Activated naive CD4-positive, alpha-beta T cell treated with anti-CD3 and anti-CD28 coated beads, Interleukin-2, amount 10 ng/mL, durations not matched to agents 7 days and 5 days (primary cell): ENCODE measurements at places on chromosomes 7 and 10.

DNA sequence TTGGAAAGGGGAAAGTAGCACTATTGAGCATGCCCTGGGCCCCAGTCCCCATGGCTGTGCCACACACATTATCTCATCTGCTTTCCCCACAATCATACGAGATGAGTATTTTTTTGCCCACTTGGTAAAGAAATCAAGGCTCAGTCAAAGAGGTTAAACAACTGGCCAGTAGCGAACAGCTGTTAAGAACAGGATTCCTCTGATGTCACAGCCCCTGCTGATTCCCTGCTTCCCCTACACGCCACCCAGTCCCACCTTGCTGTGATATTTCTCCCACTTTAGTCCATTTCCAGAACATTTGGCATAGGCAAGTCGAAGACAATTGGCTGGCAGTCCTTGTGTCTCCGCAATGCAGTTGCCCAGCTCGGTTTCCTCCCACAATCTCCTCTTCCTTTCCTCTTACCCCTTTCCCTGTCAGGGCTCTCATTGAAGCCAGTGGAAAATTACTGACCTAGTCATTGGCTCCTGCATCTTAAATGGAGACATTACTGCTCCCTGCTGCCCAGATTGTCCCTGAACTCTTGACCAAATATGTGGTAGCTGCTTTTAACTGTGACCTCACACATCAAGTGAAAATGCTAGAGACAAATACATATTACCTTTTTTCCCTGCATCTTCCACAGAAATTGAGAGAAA lies 56.5 kb upstream of the EEPD1 start:
- no peak for DNase-seq

DNA sequence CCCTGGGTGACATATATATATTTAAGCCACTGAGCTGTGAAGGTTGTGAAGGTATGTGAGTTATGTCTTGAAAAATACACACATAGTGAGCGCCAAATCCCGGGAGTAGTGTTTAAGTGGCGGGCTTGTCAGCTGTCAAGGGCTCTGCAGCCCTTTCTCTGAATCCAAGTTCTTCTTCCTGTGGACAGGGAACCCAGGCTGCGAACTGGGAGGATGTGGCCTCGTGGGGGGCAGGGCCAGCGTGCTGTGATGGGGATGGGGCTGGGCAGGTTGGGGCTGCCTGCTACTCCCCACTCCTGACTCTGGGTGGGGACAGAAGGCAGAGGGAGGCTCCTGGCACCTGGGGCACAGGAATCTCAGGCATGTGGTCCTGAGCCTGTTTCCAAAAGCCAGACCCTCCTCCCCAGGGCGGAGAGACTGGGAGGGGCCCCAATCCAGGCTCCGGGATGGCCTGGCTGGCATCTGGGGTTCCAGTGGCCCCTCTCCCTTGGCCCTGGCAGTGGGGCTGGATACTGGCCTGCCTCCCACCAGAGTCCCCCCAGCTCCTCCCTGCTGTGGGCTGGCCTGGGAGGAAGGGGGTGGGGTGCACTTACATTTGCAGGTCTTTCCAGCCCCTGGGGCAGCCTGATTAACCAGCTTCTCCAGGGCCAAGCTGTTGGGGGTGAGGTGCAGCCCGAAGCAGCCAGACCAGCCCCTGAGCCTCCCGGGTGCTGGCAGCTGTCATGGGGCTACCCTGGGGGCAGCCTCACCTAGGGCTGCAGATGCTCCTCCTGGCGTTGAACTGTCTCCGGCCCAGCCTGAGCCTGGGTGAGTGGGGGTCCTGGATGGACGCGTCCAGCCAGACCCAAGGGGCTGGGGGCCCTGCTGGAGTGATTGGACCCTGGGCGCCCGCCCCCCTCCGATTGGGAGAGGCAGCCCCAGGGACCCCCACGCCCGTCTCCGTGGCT lies at the start of gene UPK3B:
UPK3B (plus strand) TSS at position 622 of the 947 bp plus-strand sequence; CDS start at position 723, 101 bp downstream.
- peak; percentile 44 for DNase-seq

GRCh38 chr7:89728481-89728880 lies 425.8 kb upstream of the STEAP1 start:
- no peak for DNase-seq

DNA sequence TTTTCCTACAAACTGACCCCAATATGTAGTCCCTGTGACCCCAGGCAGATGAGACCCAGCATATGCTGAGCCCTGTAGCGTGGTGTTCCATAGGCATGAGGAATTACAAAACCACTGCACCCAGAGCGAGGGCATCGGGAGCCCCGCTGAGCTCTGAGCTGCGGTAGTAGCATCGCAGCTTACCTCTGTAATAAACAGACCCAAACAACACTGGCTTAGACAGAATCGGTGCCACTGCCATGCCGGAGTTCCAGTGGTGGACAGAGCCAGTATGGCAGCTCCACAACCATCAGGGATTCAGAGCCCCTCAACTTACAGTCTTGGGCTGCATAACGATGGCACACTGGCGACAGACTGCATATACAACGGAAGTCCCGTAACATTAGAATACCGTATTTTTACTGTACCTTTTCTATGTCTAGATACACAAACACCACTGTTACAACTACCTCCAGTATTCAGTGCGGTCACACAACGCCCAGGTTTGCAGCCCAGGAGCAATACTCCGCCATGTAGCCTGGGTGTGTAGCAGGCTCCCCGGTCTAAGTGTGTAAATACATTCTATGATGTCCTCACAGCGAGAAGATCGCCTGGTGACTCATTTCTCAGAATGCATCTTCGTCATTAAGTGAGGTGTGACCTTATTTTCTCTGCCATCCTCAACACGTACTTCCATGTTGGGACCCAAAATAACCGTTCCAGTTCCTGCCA lies 68.8 kb downstream of the PROSER2 start:
- no peak for DNase-seq

- DNase-seq, result no peak
Measured at GRCh38 chr10:114179148-114179547, at the start of gene TDRD1. TDRD1 (plus strand) TSS chr10:114179353; CDS start chr10:114187832, 8,479 bp downstream.

DNA sequence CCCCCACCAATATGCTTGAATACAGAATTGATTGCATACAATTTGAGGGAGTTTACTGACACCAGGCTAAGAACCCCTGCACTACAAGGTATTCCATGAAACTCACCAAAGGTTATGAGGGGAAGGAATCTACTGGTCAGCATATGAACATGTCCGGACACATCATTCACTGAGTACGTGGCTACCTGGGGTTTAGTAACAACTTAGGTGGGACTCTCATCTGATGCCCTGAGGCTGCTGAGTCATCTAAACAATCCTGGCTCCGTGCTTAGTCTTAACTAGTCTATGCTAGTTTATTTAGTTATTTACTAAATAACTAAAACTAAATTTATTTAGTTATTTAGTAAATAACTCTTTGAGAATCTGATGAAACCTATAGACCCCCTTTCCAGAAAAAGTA lies 11.3 kb downstream of the PI4K2A start:
- DNase-seq, result no peak

DNA sequence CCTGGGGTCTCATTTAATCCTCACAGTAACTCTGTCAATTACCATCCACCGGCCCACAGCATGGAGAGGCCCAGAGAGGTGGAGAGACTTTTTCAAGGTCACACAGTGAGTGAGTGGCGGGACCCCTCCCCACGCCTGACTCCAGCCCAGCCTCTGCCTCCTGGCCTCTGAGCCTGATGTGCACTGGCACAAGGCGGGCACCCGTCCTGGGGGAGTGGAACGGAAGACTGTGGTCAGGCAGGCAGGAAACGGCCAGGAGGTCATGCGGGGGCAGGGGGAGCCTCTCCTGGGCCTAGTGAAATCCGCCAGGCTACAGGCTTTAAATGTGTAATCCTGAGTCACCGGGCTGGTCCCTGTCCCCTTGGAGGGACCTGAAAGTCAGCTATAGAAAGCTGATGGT lies 32.2 kb downstream of the ZCCHC24 start:
- no peak for DNase-seq

DNA sequence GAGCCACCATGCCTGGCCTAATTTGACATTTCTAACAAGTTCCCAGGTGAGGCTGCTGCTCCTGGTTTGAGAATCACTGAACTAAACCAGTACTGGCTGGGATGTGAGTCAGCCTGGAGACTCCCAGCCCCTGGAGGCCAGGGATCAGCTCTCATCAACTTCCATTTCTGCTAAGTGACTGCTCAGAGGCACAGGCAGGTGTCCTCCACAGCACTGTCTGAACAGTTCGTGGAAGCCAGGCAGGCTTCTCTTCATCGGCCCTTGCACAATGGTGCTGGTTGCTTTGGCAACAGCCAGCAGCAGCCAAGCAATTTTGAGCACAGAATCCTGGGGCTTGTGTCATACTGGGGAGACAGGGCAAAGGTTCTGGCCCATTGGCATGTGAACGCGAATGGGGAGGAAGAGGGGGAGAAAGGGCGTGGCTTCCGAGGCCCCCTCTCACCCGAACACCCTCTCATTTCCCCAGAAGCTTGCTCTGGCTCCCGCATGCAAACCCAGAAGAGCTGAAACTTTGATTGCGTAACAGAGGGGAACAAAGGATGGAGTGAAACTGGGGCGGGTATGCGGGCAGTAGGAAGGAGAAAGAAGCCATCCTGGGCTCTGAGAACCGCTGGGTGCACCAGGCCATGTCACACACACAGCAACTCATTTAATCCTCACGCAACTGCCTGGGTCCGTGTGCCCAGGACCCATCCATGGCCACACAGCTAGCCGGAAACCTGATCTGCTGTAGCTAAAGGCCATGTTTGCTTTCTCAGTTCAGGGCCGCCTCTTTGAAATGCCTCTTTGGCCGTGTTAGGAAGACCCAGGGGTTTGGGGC lies 9.0 kb upstream of the POR start:
- DNase-seq, result no peak

DNA sequence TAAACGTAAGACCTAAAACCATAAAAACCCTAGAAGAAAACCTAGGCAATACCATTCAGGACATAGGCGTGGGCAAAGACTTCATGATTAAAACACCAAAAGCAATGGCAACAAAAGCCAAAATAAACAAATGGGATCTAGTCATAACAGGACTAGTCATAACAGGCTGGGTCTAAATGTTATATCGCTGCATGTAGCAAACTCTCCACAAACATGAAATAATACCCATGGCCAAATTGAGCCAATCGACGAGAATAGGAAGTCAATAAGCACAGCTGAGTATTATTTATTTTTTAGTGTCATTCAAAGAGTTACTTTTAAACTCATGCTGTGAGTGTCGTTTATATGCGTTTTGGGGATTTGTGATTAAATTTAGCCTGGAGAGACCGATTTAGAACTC lies 225.1 kb downstream of the TFEC start:
- no peak for DNase-seq

GRCh38 chr7:19362099-19362498 lies 216.9 kb upstream of the FERD3L start:
- DNase-seq, result no peak

DNA sequence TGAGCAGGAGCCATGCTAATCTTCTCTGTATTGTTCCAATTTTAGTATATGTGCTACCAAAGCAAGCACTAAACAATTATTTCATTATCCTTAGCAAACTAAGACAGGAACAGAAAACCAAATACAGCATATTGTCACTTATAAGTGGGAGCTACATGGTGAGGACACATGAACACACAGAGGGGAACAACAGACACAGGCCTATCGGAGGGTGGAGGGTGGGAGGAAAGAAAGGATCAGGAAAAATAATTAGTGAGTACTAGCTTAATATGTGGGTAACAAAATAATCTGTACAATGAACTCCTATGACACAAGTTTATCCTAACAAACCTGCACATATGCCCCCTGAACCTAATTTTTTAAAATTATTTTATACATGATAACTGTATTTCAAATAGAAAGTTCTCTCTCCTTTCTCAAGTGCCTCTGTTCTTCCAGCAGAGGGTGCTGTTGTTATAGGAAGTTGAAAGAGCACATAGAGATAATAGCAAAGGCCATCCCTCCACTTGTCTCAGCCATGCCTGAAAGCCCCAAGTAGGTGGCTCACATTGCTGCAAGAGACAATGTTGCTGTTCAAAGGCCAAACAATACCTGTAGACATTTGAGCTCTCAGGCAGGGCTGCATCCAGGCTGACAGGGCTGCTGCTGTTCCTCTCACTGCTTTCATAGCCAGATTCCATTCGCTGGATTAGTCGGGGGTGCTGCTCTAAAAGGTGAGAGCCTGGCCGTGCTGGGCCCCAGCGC lies 33.4 kb upstream of the PPP3CB start:
- DNase-seq, result peak; percentile 60

GRCh38 chr10:69844698-69845097 lies 43.0 kb downstream of the COL13A1 start:
- DNase-seq, result no peak

DNA sequence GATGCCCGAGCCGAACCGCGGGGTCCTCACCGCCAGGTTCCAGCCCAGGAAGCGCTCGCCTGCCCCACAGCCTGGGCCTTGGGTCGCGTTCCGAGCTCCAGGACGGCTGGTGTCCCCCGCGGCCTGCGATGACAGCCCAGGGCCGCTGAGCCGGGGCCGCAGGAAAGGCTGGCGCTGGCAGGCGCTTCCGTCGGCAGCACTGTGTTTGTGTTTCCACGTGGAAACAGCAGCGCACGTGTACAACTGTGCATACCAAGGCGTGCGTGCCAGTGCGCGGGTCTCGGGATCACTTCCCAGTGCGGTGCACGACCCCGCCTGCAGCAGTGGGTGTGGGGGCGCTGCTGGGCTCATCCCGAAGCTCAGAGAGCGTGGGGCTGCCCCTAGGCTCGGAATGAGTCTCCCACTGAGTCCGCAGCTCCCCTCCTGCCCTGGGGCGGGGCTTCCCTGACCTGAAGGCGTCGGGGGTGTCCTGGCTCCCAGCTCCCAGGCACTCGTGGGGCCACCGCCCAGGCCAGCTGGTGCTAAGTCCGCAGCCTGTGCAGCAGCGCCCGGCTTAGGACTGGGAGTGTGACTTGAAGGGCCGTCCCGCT lies 17.2 kb downstream of the AP5Z1 start:
- no peak for DNase-seq

GRCh38 chr7:157458254-157458633 lies 121.4 kb downstream of the DNAJB6 start:
- DNase-seq, result no peak

DNA sequence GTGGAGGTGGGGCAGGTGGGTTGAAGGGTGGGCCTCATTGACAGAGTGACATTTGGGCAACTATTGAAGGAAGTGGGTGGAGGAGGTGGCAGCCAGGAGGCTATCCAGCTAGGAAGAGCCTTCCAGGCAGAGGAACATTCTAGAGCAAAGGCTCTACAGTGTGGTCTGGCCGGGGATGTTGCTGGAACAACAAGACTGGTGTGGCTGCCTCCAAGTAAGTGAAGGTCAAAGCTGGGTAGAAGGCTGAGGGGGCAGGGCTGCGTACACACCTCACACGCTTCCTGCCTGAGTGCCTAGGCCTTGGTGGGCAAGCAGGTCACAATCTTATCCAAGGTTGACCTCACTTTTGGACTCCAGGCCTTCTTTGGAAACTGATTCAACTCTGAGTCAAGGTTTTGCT lies 6.6 kb downstream of the CPA1 start:
- no peak for DNase-seq

DNA sequence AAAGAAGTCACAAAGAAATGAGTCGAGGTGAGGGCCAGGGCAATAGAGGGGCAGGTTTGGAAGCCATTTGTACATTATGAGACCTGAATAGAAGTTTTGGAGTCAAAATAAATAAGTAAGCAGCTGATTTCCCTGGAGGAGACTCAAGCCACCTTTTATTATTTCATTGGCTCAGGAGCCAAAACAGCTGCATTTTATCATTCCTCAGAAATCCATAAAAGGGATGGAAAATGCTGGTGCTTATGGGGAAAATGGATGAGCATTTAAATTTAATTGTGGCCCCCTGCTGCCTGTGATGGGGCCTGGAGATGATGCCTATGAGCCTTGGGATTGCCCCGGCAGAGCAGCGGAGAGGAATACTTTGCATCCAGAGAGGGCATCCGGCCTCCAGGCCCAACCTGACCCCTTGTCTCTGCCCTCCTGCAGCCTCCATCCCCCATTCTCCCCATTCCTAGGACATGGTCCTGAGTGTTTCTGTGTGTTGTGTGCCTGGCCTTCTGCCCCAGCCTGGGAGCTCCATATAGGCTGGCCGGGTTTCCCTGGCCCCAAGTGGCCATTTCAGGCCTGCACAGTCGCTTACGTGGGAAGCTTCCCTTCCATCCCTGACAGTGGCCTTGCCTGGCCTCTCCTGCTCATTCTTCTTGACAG lies 296.8 kb upstream of the ZMIZ1 start:
- DNase-seq, result no peak
